ENCODE measurements at places on chromosomes 11 and 22.

GRCh38 chr11:112811783-112812182 lies 149.4 kb upstream of the NCAM1 start:
- DNase-seq, result no peak

DNA sequence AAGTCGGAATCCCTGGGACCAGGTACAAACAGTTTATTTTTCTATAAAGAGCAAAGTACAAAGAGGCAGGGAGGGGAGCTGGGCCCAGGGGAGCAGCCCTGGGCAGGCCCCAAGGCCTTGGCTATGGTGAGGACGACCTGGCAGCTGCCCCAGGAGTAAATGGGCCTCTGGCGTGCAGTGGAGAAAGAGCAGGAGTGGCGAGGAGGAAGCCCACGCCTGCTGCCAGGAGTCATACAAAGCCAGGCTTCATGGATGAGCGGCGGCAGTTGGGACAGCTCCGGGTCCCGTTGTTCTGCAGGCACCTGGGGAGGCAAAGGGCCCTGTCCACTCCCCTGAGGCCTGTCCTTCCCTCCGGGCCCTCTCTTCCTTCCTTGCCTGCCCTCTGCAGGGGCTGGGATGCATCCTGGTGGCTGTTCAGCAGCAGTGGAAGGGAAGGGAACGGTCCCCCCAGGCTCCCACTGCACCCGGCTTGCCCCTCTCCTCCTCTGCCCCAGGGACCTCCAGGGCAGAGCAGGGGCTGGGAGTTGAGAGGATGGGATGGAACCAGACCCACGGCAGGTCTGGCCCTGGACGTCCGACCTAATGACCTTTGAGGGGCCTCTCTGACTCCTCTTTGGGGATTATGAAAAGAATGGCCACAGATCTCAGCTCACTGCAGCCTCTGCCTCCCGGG lies 11.1 kb downstream of the RAPSN start:
- peak; percentile 36 for DNase-seq

- DNase-seq, result peak; percentile 18
Observed at GRCh38 chr11:73530109-73530508, 67.8 kb downstream of the FAM168A start.

GRCh38 chr11:103798446-103798845 lies 238.0 kb upstream of the DDI1 start:
- no peak for DNase-seq

- no peak for DNase-seq
Observed at GRCh38 chr11:117356126-117356890, 28.7 kb downstream of the CEP164 start.

DNA sequence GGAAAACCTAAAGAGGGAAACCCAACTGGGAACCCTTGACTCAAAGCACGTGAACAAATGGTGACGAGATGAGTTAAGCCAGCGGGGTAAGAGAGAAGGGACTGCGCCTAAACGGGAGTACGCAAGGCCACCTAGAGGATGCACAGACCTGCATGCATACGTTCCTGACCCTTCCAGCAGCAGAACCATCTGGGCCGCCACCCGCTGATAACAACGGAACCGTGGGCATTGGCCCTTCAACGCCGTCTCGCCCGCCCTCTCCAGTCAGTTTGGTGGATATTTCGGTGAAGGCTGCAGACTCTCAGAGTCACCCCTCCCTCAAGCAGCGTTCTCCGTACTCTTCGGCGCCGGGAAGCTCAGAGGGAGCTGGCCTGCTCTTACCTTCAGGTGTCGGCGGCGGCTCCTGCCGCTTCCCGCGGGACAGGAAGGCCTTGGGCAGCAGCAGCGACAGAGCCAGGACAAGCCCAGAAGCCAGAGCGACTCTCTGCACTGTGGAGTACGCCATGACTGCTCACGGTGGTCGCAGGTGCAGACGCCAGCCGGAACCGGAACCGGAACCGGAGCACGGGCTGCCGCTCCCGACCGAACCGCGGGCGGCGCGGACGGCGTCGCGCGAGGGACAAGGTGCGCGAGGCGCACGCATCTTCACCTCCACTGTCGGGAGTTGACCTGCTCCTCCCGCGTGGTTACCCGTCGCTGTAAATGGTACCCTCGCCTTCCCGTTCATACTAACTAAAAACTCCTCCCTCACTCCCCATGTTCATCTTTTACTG lies at the start of gene RIC3:
TSS of gene RIC3 (minus strand) at position 541 of the 773 bp plus-strand sequence. CDS start at position 505, 36 bp downstream.
- no peak for DNase-seq

- DNase-seq, result no peak
Observed at GRCh38 chr11:103327721-103328120, 218.5 kb downstream of the DYNC2H1 start.

DNA sequence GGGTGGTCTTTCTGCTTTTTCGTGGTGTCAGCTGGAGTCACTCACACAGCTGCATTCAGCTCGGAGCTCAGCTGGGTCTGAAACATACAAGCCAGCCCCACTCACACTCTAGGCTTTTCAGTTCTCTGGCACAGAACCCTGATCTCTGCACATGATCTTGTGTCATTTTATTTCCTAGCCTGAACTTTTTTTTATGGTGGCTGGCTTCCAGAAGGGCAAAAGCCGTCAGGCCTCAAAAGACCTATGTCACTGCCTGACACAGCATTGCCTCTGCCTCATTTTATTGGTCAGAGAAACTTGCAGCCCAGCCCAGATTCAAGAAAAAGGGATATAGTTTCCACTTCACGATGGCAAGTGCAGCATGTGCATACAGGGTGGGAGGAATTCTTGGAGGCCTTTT lies 117.8 kb downstream of the NTM start:
- no peak for DNase-seq

Data from HuH-7 (cell line).